ENCODE measurements at places on chromosomes 16 and 17. TPM values are rescaled to one million over a fixed set of nuclear protein-coding genes. Genes with fewer than 3 reads are reported as not detected.

DNA sequence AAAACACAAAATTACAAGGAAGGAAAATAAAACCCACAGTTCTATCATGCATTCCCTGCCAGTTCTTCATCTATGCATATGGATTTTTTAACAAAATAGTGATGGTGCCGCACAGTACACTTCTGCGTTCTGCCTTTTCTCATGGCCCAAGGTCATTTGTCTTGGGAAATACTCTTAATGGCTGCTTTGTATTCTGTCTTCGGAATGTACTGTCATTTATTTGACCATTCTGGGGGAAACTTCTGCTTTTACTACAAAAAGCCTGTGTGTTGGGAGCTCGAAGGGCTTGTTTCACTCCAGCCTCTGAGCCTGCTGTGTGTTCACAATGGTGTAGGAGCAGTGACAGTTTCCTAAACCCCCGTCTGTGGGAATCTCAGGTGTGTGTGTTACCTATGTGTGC is 82.8 kb upstream of the SEC14L1 start:
- no peak for DNase-seq
- H3K4me3 ChIP-seq: no peak overlapping the region
- no peaks in the 10 kb centered on the region for H3K4me1 ChIP-seq
- H3K27ac ChIP-seq: no peak overlapping the region
- no peaks in the 10 kb centered on the region for H3K36me3 ChIP-seq
- no peaks in the 10 kb centered on the region for H3K27me3 ChIP-seq

DNA sequence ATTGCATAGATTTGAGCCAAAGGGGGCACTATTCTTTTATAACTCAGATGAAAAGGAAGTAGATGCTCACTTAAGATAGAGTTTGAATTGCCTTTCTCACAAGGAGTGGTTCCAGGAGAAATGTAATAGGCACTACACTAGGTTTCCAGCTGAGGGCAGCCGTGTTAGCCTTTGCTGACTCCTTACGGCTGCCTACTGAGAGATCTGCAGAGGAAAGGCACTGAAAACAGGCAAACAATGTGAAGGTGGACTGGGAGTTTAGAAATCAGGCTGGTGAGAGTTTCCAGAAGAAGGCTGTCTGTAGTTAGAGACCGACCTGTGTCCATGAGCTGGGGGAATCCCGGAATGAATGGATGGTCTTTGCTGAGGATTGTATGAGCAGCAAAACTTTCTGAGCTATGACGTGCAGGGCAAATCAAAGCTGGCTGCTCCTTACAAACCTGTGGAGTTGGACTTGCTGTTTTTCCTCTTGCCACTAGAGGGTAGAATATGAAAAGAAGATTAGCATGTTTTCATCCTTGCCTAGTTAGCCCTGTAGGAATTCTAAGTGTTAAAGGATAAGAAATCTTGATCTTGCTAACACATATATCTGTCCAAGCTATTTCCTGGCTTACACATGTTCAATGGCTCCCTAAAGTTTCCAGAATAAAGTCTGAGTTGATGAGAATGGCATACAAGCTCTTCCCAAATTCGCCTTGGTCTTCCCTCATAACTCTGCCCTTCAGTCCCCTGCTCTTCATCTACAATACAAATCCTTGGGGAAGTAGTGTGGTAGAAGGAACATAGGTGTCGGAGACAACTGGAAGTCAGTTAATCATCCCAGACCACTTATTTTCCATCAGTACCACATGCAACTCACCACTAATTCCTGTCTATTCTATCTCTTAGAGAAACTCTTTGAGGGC is 20.1 kb upstream of the TAOK1 start:
- no peaks in the 10 kb centered on the region for H3K4me1 ChIP-seq
- H3K36me3 ChIP-seq: no peaks in the 10 kb centered on the region

DNA sequence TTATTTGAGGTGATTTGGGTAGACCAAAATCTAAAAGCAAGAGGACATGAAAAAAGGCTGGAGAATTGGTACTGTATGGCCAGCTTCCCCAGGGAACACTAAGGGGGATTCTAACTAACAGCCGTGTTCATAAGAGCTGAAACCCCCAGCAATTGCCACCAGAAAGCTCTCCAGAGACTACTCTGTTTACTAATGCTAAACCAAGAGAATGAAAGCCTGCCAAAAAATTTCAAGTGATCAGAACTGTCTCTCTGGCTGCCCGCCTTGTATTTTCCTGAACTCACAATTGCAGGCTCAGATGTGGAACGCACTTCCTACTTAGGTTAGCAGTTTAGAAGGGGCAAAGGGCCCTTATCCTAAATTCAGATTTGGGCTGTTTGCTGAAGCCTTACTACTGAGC is 24.1 kb downstream of the MYH10 start:
- peak overlapping the region; percentile 33 for H3K27ac ChIP-seq
- DNase-seq: peak; percentile 55
- H3K4me3 ChIP-seq: no peak overlapping the region
- no peaks in the 10 kb centered on the region for H3K27me3 ChIP-seq
- no peaks in the 10 kb centered on the region for H3K36me3 ChIP-seq

DNA sequence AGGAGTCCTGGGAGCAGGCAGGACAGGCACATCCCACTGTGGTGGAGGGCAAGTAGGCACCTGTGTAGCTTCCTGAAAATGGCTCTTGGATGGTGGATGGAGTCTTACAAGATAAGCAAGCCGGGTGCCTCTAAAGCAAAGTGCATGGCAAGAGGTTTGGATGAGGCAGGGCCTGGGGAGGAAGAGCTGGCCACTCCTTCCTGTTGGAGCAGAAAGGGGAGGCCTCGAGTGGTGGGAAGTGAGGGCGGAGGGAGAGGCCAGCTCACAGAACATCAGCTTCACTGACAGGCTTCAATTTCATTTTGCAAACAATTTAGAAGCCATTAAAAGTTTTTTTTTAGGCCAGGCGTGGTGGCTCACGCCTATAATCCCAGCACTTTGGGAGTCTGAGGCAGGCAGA is 31.0 kb downstream of the CD300A start:
- no peaks in the 10 kb centered on the region for H3K36me3 ChIP-seq
- H3K4me1 ChIP-seq: no peaks in the 10 kb centered on the region
- no peak overlapping the region for H3K27ac ChIP-seq
- no peaks in the 10 kb centered on the region for H3K27me3 ChIP-seq
- H3K4me3 ChIP-seq: no peak overlapping the region

DNA sequence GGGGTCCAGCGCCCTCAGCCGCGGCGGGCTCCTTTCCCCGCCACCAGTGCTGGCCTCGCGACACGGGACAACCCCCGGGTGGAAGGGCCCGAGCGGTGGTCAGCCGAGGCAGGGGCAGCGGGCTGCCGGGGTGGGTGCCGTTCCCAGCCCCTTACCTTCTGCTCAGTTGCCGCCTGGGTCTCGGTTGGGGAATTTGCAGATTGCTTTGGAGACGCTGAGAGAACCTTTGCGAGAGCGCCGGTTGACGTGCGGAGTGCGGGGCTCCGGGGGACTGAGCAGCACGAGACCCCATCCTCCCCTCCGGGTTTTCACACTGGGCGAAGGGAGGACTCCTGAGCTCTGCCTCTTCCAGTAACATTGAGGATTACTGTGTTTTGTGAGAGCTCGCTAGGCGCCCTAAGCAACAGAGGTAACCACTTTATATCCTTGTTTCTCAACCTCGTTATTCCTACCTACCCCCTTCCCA is 381 bp downstream of the CTNS start:
- H3K4me3 ChIP-seq: peak overlapping the region; percentile 95
- H3K36me3 ChIP-seq: no peaks in the 10 kb centered on the region
- no peak for DNase-seq
- H3K4me1 ChIP-seq: peaks cover 7% of the 10 kb centered on the region

- DNase-seq: no peak
- no peak overlapping the region for H3K27ac ChIP-seq
- no peaks in the 10 kb centered on the region for H3K27me3 ChIP-seq
- no peaks in the 10 kb centered on the region for H3K36me3 ChIP-seq
- H3K4me1 ChIP-seq: no peaks in the 10 kb centered on the region
Measured at GRCh38 chr16:82425661-82426060, 201.1 kb upstream of the CDH13 start.

DNA sequence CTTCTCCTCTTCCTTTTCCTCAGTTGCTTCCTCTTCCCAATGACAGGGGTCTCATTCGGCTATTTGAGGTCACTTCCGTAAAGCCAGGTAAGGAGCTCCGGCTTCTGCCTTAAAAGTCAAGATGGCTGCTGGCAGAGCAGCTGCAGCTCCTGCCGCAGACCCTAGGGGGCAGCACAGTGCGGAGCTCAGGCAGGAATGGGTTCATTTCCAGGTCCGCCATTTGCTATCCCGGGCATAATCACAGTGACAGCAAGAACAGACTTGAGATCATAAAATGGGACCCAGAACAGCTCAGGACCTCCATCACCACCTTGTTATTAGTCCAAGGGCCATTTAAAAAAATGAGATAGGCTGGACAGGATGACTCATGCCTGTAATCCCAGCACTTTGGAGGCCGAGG is 199.5 kb downstream of the ZNF18 start:
- H3K27me3 ChIP-seq: no peaks in the 10 kb centered on the region
- no peaks in the 10 kb centered on the region for H3K4me1 ChIP-seq
- no peaks in the 10 kb centered on the region for H3K36me3 ChIP-seq
- no peak overlapping the region for H3K4me3 ChIP-seq
- H3K27ac ChIP-seq: no peak overlapping the region

- H3K27me3 ChIP-seq: no peaks in the 10 kb centered on the region
- DNase-seq: no peak
- H3K4me1 ChIP-seq: peaks cover 22% of the 10 kb centered on the region
- no peak overlapping the region for H3K4me3 ChIP-seq
- H3K27ac ChIP-seq: no peak overlapping the region
- peaks cover 34% of the 10 kb centered on the region for H3K36me3 ChIP-seq
Measured at GRCh38 chr16:89562939-89563338, 2.5 kb downstream of the RPL13 start.

- peaks cover 4% of the 10 kb centered on the region for H3K27me3 ChIP-seq
- no peak overlapping the region for H3K27ac ChIP-seq
- DNase-seq: peak; percentile 21
- H3K4me1 ChIP-seq: peaks cover 18% of the 10 kb centered on the region
- no peak overlapping the region for H3K4me3 ChIP-seq
Measured at GRCh38 chr17:73902416-73903181, 258.4 kb upstream of the SDK2 start.

DNA sequence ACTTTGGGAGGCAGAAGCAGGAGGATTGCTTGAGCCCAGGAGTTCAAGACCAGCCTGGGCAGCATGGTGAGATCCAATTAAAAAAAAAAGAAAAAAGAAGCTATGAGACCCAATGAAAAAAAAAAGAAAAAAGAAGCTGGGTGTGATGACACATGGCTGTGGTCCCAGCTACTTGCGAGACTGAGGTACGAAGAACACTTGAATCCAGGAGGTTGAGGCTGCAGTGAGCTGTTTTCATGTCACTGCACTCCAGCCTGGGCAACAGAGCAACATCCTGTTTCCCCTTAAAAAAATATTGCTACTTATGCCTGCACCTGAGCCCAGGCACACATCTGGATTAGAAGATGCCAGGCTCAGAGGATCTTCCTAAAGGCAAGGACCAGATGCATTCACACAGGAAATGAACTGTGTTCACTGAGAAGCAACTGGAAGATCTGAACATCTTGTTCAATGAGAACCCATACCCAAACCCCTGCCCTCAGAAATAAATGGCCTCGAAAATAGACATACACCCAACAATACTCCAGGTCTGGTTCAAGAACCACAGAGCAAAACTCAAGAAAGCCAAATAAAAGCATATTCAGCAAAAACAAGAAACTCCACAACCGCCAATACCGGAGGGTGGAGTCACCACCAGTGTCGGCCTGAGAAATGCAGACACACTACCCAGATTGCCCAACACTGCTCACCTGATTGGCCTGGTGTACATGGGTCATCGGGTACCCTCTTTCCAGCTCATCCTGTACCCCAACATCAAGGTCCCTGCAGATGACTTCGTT is 4.4 kb downstream of the RNF135 start:
- no peak for DNase-seq
- H3K4me1 ChIP-seq: peaks cover 11% of the 10 kb centered on the region

GRCh38 chr17:1398028-1398427 is 2.0 kb downstream of the YWHAE start:
- H3K4me3 ChIP-seq: no peak overlapping the region
- H3K27me3 ChIP-seq: no peaks in the 10 kb centered on the region
- peaks cover 43% of the 10 kb centered on the region for H3K4me1 ChIP-seq
- H3K27ac ChIP-seq: peak overlapping the region; percentile 99
- no peaks in the 10 kb centered on the region for H3K36me3 ChIP-seq
- no peak for DNase-seq

The ZP2 gene
- total RNA-seq: not detected

The RABEP2 gene
- total RNA-seq: 55.8 TPM

The SLC13A2 gene
- total RNA-seq: not detected

The GRAP gene
- total RNA-seq: 14.7 TPM

The LITAFD gene
- not detected for total RNA-seq

Measured in thyroid gland (tissue), 4 donors.